ENCODE measurements at places on chromosomes 7 and 10.

GRCh38 chr10:99733366-99733765 is 1.3 kb downstream of the CUTC start:
- no peak for DNase-seq

GRCh38 chr7:151117565-151117964 is 31.3 kb downstream of the AGAP3 start:
- no peak for DNase-seq

DNA sequence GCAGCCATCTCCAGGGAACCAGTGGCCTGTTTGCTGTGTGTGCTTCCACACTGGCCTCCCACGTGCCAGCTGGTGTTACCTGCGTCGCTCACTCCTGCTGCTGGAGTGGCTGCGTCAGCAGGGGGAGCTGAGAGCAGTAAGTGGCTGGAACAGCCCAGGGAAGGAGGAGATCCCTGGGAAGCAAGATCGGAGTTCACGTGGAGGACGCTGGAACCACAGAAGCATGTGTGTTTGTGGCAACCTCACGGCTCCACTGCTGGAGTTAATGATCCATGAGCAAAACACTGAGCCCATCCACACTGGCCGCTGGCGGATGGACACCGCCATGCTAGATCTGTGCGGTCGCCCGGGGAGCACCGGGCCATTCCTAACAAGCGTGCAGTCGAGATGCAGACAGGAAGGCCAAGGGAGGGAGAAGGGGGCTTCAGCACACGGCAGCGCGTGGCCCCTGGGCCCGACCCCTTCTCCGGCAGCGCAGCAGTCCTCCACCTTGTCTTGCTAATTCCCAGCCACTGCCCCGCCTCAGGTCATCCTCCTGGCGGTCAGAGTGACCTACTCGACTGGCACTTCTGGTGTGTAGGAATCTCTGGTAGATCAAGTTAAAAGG is 68.5 kb upstream of the EEPD1 start:
- no peak for DNase-seq

- no peak for DNase-seq
Measured at GRCh38 chr10:112631501-112632400, 184.7 kb downstream of the VTI1A start.

GRCh38 chr10:77611221-77611620 is 26.4 kb downstream of the KCNMA1 start:
- DNase-seq, result no peak

All from stimulated activated CD4-positive, alpha-beta T cell treated with anti-CD3 and anti-CD28 coated beads, Interleukin-15, amount 100 ng/mL, for 1 hour (primary cell).